Osteoblast (primary cell): ENCODE measurements at places on chromosomes 5 and 9. TPM values are rescaled to one million over a fixed set of nuclear protein-coding genes. Genes with fewer than 3 reads are reported as not detected.

DNA sequence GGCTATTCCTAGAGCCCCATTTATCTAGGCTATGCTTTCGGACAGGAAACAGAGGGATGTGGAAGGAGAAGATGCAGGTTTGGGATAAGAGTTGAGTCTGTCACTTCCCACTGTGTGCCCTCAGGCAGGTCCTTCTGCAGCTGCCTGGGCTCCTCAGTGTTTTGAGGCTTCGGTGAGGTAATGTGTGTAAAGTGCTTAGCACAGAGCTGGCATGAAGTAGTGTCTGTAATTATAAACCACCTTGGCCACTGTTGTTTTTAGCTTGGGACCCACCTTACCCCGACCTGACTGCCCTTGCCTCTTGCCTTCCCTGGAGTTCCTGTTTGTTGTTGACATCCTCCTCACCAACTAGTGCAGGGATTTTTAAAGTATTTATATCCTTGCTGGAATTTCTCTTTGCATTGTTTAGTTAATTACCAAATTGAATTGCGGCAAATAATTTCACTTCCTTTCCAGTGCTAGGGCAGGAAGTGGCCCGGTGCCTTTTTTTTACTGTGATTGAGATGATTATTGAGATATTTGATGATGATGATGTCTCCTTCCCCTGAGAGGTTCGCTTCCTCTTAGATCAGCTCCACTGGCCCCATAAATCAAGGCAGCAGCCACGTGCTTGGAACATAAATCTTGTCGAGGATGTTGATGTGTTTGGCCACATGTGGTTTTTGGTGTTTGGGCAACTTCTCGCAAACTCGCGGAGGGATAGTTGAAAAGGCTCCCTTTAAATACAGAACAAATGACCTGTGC, 38.3 kb upstream of the DAB2IP start:
- peaks cover 47% of the 10 kb centered on the region for H3K27me3 ChIP-seq
- H3K4me3 ChIP-seq, result no peak overlapping the region
- no peak overlapping the region for H3K27ac ChIP-seq
- no peaks in the 10 kb centered on the region for H3K36me3 ChIP-seq
- no peak for DNase-seq
- no peaks in the 10 kb centered on the region for H3K4me1 ChIP-seq

GRCh38 chr9:91856419-91856818, 93.6 kb downstream of the ROR2 start:
- H3K27ac ChIP-seq, result no peak overlapping the region
- no peaks in the 10 kb centered on the region for H3K36me3 ChIP-seq
- H3K4me3 ChIP-seq, result no peak overlapping the region
- no peaks in the 10 kb centered on the region for H3K27me3 ChIP-seq
- no peaks in the 10 kb centered on the region for H3K4me1 ChIP-seq

MEIKIN gene
- not detected in 2 replicates for total RNA-seq

WDR38 gene
- not detected in 2 replicates for total RNA-seq

HBEGF gene
- total RNA-seq, result 1.8 and 2.5 TPM in 2 replicates

DNA sequence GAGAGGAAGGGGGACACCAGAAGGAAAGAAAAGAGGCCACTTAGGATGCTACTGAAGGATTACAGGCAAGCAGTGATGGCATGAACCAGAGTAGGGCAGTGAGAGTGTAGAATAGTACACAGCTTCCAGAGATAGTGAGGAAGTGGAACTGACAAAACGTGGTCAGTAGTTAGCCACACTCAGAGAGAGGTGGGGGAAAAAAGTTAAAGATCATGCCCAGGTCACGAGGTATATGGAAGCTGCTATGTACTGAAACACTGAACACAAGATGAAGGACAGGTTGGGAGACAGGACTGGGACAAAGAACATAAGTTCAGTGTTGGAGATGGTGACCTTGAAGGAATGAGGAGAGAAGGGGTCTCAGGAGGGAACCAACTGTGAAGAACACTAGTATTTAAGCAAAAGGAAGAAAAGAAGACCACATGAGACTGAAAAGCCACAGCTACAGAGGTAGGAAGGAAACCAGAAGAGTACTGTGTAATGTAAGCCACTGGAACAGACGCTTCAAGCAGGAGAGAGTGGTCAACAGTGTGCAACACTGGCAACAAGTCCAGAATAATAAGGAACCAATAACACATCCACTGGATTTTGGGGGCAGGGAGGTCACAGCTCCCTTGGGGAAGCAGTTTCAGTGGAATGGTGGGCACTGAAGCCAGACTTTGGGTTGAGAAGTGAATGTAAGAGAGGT, 45.5 kb downstream of the ELL2 start:
- no peak overlapping the region for H3K4me3 ChIP-seq
- peaks cover 55% of the 10 kb centered on the region for H3K36me3 ChIP-seq
- H3K4me1 ChIP-seq, result no peaks in the 10 kb centered on the region
- DNase-seq, result no peak
- no peaks in the 10 kb centered on the region for H3K27me3 ChIP-seq

TMEM203 gene
- total RNA-seq, result 35.4 and 36.9 TPM in 2 replicates

GRCh38 chr5:174601946-174602345, 122.4 kb upstream of the MSX2 start:
- H3K27ac ChIP-seq, result no peak overlapping the region
- H3K4me1 ChIP-seq, result no peaks in the 10 kb centered on the region
- no peak overlapping the region for H3K4me3 ChIP-seq
- no peaks in the 10 kb centered on the region for H3K27me3 ChIP-seq
- H3K36me3 ChIP-seq, result no peaks in the 10 kb centered on the region

ZNF462 gene
- total RNA-seq, result 8.3 and 9.8 TPM in 2 replicates
